SK-N-SH (cell line): ENCODE measurements at places on chromosomes 5 and 9.

- DNase-seq = no peak
Measured at GRCh38 chr9:32942755-32943460, 58.5 kb downstream of the APTX start.

DNA sequence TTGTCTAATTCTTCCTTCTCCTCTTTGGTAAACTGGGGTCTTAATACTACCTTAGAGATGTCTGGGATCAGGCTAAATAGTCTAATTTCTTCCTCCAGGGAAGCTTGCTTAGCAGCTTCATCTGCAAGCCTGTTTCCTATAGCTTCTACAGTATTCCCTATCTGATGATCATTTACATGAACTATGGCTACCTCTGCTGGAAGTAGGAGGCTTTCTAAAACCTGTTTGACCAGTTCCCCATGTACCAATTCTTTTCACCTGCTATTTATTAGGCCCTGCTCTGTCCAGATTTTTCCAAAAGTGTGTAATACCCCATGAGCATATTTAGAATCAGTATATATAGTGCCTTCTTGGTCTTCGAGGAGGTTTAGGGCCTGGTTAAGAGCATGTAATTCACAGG, 619.8 kb downstream of the HINT1 start:
- DNase-seq = no peak

DNA sequence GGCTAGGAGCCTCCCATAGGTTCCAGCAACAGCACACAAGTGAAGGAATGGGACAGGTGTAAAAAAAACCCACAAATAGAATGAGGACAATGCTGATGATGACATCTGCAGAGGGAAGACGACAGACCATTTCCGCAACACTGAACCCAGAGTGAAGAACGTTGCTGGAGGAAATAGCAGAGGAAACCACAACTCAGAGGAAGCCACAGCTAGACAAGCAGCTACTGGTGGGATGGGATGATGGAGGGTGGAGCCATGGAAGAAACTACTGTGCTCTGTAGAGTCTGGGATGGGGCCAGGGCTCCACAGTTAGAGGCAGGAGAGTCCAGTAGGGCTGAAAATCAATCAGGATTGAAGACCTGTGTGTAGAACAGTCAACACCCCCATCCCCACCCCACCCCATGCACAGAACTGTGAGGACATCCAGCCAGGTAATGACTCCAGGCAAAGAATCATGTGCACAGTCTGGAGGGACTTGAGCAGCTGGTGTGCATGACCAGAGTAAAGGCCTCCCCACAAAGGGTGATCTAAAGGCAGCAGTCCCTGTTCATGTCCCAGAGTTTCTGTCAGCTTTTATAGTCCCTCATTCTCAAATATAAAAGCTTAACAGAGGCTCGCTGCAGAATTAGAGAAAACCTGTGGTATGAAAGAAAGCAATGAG, 65.2 kb upstream of the SPIN1 start:
- DNase-seq = no peak

DNA sequence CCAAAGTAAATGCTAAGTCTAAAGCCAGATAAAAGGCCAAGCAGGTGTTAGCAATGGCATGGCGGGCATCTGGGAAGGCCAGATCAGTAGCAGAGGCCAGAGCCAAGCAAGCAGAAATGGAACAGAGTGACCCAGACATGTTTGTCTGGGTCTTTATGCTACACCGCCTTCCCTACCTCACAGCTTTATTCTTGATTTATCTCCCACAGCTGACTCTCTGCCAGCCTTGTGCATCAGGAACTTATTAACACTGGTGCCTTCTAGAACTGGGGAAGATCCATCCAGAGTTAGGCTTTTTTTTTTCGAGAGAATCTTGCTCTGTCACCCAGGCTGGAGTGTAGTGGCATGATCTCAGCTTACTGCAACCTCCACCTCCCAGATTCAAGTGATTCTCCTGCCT, 112.5 kb upstream of the SLC44A1 start:
- DNase-seq = no peak

DNA sequence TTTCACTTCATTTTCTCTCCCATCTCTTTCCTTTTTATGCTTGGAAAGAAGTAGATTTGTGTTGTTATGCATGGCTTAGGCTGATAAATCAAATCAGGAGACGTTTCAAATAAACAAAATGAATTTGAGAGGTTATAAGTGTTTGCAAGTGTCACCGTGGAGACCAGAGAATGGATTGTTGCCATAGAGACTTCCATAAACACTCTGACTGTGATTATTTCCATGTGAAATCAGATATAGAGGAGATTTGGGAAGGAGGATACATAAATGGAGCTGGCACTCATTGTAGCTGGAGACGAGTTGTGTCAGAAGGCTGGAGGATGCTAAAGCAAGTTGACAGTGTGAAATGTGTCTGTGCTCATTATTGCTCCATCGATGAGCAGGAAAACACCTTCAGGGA, 84.2 kb upstream of the PCSK1 start:
- peak; percentile 16 for DNase-seq

DNA sequence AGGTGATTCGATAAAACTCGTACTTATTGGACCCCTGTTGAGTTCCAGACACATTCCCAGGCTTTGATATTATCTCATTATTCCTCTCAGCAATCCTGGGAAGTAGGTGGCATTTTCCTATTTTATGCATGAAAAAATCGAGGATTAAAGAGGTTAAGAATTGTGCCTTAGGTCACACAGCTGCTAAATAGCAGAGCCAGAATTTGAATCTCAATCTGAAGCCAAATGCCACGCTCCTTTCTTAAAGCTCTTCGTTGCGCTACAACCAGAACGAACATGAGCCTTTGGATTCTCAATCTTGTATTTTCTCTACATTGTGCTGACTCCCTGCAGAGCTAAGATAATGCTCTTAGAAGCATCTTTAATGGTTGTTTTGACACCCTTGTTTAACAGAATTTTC, 527.8 kb upstream of the TLE4 start:
- no peak for DNase-seq

DNA sequence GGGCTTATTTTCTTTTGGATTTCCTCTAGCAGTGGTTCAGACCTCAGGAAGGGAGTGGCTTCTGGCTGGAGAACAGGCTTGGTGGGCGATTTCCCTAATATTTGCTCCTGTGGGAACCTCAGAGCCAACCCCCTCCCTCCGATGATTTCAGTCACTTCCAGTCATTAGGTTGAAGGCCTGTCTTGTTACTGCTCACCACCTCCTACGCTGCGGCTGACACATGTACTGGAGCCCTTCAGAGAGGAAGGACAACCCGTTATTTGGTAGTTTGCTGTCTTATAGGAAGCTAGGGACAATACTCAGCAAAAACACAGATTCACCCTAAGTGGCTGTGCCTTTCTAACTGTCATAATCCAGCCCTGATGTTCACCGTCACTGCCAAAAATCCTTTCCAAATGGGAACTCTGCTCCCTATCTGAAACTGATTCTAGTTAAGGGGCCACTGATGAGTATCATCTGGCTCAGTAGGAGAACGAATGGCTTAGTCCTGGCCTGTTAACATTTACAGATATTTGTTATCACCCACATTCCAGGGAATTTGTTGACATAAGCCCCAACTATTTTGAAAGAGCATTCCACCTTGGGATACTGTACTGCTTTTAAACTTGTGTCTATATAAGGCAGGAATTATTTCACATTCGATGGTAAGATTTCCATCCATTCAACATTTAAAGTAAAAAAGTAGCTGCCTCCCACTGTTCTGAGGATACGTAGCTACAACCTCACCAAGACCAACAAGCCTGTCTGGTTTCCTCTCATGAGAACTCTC, 29.3 kb upstream of the ANKH start:
- DNase-seq = peak; percentile 32

DNA sequence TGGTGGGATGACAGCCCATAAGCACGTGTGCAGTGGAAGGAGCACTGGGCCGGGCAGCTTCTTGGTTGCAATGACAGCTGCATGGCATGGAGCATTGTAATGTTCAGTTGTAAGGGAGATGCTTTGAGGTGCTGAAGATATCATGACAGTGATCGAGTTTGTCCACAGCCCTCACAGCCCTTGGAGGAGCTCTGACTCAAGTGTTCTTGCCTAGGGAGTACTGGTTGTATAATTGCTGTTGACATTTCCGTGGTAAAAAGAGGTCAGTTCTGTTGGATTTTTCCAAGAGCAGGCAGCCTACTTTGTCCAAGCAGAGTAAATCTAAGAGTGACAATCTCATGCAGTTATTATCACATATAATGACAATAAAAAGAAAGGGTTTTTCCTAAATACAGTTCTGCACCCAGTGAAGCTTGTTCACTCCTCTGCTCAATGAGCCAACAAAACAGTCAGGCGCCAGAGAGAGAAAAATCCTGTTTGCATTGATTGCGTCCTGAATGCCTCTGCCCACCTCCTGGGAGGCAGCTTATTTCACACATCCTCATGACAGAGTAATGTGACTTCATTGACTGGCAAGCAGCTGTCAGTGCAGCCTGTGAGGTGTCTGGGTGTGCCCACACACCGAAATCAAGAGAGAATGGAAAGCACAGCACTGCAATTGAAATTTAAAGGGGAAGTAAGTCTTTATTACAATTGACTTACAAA, 248.0 kb downstream of the NTRK2 start:
- no peak for DNase-seq

- no peak for DNase-seq
Measured at GRCh38 chr5:10621832-10622231, 58.0 kb downstream of the ANKRD33B start.

GRCh38 chr9:69444021-69444420, 119.0 kb downstream of the ENTREP1 start:
- DNase-seq = no peak

GRCh38 chr5:112958093-112959088, 18.2 kb upstream of the DCP2 start:
- DNase-seq = no peak

- DNase-seq = no peak
Measured at GRCh38 chr9:86082870-86083269, 16.5 kb downstream of the GOLM1 start.

DNA sequence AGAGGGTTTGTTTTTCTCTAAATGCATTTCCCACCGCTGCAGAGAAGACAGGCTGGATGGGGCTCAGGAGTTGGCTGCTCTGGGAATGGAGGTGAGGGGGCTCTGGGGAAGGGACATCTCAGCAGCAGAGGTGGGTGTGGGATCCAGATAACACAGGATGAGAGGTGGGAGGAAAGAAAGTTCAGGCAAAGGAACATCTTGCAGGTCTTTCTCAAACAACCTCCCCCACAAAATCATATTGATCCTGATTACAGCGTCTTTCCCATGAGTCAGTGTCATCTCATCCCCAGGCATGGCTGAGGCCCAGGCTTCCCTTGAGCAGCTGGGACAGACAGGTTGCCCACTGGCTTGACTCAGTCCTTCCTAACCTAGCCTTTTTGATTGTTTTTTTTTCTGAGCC, 11.3 kb upstream of the ACSL6 start:
- no peak for DNase-seq

GRCh38 chr5:88290801-88291200, 22.2 kb upstream of the TMEM161B start:
- no peak for DNase-seq

GRCh38 chr9:125883565-125884217, 136.5 kb downstream of the PBX3 start:
- no peak for DNase-seq

- no peak for DNase-seq
Measured at GRCh38 chr5:109805472-109805871, 115.7 kb downstream of the MAN2A1 start.

DNA sequence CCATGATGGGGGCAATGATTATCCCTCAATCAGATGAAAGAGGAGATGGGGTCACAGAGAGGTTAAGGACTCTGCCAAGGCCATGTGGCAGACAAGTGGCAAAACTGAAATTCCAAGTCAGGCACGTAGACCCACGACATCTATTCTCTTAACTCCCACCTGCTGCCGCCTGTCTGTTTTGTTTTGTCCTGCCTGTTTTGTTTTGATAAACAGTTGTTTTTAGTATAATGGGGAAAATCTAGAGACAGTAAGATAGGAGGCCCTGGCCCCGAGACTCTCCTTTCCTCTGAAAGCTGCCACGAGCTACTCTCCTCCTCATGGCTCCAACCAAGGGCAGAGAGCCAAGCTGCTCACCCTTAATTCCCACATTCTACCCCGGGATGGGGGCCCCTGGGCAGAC, 4.9 kb downstream of the FSTL4 start:
- peak; percentile 12 for DNase-seq

GRCh38 chr5:43731573-43731972, 128.6 kb downstream of the NNT start:
- no peak for DNase-seq

DNA sequence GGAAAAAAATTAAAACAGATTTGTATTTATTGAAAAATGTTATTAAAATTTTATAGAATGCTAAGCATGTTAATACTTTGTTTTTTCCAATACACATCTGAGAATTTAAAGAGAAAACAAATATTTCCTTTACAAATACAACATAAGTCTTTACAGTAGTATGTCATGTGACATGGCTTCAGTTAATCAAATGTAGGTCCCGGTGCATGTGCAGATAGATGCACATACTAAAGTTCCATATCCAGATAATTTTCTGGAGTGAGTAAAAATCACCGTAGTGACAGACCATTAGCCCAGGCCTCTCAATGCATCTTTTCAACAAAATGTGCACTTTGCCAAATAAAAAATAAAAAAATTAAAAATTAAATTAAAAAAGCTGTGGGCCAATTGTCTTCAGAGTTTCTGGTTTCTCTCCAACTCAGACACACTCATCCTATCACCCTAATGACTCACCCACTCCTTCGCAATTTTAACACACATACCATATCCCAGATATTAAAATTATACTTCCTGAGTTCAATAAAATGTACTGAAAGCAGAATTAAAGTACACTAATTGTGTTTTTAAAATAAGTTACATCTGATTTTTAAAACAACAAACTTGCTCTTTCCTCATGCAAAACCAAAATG, 508.1 kb downstream of the NR2F1-AS1 start:
- DNase-seq = no peak

- DNase-seq = no peak
Measured at GRCh38 chr5:98637557-98637956, 135.9 kb upstream of the RGMB start.

DNA sequence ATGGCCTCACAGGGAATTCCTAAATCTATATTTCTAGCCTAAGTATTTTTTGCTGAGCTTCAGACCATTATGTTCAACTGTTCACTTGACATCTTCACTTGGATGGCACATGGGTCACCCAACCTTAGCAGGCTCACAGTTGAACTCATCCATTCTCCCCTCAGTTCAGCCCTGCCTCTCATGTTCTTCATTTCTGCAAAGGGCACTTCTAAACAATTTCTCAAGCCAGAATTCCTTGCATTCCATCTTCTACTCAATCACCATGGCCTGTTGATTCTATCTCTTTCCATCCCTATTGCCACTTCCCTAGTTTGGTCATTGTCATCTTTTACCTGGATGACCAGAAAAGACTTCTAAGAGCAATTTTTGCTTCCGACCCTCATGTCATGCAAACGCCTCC, 7.3 kb upstream of the RGS3 start:
- no peak for DNase-seq

DNA sequence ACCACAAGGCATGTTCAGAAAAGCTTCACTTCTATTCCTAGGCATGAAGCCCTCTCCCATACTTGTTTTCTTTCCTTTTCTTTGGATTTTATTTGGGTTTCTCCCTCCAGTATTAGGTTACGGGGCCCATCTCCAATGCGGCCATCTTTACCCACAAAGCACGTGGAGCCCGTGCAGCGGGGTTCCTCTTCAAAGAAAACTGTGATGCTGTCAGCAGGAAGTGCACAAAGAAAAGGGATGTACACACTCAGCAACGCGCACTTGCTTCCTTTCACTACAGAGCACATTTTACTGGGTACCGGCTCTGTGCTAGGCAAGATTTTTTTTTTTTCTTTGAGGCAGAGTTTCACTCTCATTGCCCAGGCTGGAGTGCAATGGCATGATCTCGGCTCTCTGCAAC, 106.6 kb downstream of the COL23A1 start:
- no peak for DNase-seq

GRCh38 chr5:126415789-126416188, 7.4 kb upstream of the GRAMD2B start:
- no peak for DNase-seq

- no peak for DNase-seq
Measured at GRCh38 chr5:135429301-135430134, 17.6 kb downstream of the DCANP1 start.
